Astrocyte of the hippocampus (primary cell): ENCODE measurements at places on chromosomes 5 and 9.

DNA sequence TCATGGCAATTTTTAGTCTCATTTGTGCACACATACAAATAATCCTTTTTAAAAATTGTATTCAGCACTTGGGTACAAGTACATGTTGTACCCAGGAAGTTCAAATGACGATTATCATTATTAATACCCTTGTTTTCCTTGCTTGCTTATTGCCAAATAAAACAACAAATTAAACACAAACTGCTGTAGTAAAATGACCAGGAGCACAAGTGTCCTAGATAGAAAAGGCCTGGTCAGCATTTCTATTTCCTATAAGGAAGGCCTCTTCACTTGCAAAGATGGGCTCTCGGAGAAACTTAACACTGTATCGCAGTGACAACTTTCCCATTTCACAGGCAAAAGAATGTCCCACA is 34.7 kb upstream of the PLPP1 start:
- no peak for DNase-seq

- no peak for DNase-seq
Observed at GRCh38 chr5:27821681-27822080, 783.3 kb upstream of the CDH9 start.

DNA sequence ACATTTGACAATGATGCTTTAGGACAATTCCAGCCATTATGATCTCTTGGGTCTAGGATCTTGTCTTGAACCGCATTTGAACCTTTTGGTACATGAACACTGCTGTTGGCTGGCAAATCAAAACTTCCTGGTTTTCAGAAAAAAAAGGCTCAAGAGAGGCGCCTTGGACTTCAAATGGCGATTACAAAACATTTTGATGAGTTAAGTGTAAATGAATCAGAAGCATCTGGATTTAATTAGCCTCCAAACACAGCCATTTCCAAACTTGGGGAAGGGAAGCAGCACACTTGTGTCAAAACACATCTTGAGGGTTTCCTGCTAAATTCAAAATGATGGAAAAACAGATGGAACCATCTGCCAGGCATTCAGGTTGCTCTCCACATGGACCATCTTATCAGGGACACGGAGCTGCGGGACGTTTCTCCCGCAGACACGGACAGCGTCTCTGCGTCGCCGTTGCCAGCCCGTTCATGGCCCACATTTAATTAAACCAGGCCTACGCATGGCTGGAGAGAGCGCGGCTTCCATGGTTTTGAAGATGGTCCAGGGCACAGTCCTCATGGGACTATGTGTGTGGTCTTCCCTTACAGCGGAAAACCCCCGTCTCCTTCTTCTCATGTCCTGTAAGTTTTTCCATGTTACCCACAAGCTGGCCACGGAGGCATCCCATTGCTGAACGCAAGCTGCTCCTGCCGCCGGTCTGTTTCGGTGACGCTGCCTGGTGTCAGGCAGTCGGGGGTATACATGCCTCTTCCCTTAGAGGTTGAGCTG is 55.8 kb upstream of the PTCH1 start:
- DNase-seq, result no peak

- DNase-seq, result peak; percentile 92
Observed at GRCh38 chr9:128191406-128192046, at the start of gene CIZ1. Gene CIZ1, minus strand, starts transcription at chr9:128191572. Its CDS starts 715 bp downstream, at chr9:128190857.

GRCh38 chr5:44384816-44385215 is 4.4 kb downstream of the FGF10 start:
- DNase-seq, result no peak

- DNase-seq, result no peak
Observed at GRCh38 chr5:168327451-168327850, 36.0 kb downstream of the WWC1 start.

DNA sequence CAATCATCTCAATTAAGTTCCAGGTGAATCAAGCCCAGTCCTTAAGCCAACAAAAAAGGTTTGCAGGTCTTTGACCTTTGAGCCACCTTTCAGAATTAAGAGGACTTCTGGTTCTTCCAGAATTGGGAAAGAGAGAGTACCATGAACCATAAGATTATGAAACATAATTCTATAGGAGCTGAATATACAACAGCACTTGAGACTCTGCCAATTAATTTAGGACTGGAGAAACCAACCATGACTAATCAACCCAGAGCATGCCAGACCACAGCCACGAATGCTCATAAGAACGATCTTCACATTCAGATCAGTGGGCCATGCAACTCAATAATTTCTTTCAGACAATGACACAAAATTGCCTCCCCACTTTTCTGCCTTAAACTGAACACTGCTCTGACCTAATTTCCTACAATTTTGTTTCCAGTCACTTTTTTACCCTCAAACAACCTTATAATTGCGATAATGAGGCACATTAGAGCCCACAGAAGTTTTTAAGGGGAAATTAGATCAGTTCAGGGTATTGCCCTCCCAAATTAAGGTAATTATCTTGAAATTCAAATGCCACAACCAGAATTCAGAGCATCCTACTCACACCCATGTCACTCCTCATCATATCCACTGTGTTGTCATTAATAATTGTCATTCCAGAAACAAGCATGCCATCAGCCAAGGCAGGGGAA is 213.4 kb downstream of the ATPSCKMT start:
- no peak for DNase-seq

DNA sequence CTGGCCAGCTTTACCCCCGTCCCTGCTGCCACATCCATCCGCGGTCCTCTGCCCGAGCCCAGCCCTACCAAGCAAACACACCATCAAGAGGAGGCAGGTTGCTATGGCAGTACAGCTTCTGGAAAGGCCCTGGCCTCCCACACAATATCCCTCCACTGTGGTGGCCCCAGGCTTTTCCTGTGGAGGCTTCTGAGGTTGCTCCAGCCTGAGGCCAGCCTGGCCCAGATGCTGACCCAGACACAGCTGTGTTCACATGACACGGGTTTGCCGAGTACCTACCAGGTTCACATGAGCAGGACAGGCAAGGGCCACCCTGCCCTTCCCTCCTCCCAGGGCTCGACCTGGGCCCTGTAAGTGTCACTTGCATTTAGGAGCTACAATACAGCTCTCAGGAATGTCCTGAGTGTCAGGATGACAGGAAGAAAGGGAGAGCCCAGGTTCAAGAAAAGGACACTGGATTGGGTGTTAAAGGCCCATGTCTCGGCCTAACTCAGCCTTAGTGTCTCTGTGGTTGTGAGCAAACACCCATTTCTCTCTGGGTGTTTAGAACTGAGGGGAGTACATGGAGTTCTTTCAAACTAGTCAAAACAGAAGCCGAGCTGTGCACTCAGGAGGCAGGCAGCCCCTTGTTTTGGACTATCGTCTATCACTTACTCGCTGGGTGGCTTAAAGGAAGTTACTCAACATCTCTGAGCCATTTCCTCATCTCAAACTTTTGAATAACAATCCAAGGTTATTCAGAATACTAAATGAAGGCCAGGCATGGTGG is 40.2 kb downstream of the NAIF1 start:
- no peak for DNase-seq

DNA sequence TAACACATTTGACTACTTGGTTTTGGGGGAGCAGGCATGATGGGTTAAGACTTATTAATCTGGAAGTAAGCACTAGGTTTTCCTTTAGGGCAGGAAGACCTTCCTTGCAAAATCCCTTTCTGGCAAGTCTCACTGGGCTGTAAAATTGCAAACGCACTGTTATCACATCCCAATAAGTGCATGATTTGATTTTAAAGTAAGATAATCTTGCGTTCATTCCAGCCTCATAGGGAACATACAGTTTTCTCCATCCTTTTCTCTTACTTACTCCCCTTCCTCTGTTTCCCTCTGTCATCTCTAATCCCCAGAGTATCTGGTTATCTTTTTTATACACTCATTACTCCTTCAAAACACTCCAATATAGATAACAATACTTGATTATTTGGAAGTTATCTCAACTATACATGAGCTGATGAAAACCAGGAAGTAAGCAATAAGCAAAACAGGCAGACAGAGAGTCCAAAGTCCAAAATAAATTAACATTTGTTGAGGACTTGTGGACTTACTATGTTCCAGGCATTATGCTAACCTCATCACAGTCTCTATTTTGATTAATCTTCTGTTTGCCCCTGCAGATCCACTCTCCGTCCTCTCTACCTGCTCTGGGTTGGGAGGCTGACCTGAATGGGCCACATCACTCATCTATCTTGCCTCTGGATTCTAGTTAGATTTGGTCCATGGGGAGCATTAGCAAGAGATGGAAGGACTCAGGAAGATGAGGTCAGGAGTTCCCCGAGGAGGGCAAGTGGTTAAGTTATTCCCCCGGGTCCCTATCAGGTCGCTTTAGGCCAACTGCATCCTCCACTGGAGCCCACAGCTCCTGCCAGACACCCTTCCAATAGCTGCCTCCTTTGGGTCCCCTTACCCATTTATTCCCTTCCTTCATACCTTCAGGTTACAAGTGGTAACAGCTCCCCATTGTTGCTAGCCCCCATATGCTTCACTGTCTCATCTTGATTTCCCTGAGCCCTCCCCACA is 60.2 kb downstream of the SLC22A5 start:
- DNase-seq, result no peak

GRCh38 chr5:54848581-54848980 is 136.8 kb downstream of the ESM1 start:
- DNase-seq, result no peak

DNA sequence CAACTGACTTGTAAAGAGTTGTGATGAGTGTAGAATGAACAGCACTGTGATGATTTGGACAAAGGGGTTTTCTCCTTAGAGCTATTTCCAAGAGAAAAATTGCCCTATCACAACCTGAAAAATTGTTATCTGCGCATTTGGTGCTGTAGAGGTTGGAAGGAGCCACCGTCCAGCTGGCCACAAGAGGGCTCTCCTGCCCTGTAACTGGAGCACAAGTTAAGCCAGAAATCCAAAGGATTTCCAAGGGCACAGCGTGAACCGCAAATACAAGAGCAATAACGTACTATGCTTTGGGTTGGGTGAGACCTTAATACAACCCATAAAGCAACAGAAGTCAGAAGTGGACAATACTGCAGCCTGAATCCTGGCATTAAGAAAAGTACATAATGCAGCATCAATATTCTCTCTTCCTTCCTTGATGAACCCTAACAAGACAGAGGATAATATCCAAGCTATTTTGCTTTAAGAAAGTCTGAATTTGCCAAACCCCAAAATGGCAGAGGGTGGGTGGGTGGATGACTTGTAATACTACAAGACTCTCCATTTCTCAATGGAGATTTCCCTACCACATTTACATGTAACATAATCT is 56.8 kb upstream of the SMIM32 start:
- peak; percentile 85 for DNase-seq

DNA sequence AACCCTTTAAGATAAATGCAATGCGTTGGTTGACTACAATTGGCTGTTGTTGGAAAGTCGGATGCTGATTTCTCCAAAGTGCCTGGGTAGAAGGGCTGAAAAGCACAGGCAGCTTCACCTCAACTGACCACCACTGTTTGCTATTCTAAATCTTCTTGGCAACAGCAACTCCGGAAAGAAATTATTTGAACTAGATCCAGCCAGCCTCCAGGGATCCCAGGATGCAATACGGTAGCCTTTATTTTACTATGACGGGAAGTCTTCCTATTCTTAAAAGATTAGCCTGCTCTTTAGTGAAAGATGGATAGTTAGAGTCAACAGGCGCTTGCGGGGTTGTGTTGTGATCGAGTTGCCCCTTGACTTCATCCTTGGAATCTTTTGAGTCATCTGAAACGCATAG is 78.6 kb upstream of the KLF9 start:
- DNase-seq, result peak; percentile 40

GRCh38 chr5:100800562-100800961 is 102.5 kb downstream of the ST8SIA4 start:
- peak; percentile 2 for DNase-seq

DNA sequence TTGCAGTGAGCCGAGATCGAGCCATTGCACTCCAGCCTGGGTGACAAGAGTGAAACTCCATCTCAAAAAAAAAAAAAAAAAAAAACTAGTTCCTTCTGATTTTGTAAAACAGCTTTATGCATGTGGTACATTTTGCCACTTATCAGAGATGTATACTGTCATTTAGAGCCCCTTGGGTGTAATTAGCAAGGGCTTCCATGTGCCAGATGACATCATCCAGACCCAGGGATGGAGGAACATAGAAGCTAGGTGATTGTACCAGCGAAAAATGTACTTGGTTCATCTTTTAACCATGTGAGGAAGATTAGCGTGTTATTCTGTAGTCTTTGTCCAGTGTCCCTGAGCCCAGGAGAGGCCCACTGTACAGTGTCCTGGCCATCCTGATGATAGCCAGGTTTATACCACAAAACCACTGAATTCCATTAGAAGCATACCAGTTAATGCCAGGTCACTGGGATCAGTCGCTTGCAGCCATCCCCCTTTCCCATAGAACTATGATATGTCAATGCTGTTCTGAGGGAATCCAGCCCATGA is 239.3 kb upstream of the SGCD start:
- DNase-seq, result no peak

DNA sequence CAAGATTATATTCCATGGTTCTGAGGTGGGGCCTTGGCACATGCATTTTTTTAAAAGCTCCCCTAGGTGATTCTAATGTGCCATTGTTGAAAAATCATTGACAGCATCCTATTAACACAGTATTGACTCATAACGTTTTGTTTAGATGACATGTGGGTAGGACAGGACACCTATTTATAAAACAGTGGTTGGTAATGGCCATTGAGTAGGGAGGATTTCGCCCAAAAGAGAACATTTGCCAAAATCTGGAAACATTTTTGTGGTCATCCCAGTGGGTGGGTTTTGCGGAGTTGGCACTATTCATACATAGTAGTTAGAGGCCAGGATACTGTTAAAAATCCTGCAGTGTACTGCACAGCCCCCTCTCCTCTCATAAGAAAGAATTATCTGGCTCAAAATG is 6.4 kb upstream of the CHD1 start:
- DNase-seq, result peak; percentile 74

DNA sequence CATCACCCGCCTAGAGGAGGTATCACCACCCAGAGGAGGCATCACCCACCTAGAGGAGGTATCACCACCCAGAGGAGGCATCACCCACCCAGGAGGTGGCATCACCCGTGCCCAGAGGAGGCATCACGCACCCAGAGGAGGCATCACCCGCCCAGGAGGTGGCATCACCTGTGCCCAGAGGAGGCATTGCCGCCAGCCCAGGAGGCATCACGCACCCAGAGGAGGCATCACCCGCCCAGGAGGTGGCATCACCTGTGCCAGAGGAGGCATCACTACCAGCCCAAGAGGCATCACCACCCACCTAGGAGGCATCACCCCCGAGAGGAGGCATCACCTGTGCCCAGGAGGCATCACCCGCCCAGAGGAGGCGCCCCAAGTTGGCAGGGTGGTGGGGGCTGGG is 2.6 kb downstream of the NOTCH1 start:
- no peak for DNase-seq

DNA sequence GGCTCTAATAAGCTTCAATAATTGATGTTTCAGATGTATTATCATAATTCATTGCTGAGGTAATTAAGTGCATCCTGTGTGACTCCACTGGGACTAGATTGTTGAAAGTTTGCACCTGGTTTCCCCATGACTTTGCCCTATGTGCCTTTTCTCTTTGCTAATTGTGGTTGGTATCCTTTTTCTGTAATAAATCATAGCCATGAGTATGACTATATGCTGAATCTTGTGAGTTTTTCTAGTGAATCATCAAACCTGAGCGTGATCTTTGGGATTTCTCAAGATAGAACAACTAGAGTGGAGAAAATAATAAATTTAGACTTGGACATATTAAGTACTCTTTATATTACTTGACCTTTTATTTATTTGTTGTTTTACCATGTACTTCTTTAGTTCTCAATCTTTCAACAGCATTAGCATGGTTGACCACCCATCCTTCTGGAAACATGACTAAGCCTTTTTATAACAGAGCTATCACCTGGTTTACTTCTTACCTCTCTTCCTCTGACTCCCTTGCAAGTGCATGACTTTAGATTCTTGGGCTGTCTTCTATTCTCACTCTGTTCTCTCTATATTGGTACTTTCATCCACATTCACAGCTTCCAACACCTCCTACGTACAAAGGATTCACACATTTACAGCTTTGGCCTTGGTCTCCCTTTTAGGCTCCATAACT is 239.6 kb upstream of the TAS2R1 start:
- peak; percentile 3 for DNase-seq
